ENCODE measurements at places on chromosomes 6 and 20.

- no peaks in the 10 kb centered on the region for H3K27me3 ChIP-seq
- H3K36me3 ChIP-seq = no peaks in the 10 kb centered on the region
- no peak for DNase-seq
- no peak overlapping the region for H3K27ac ChIP-seq
Observed at GRCh38 chr20:57179265-57179664, 87.2 kb downstream of the BMP7 start.

GRCh38 chr6:147544420-147544819, 35.9 kb downstream of the SAMD5 start:
- H3K27ac ChIP-seq = no peak overlapping the region
- no peaks in the 10 kb centered on the region for H3K36me3 ChIP-seq
- no peaks in the 10 kb centered on the region for H3K27me3 ChIP-seq
- DNase-seq = no peak
- no peaks in the 10 kb centered on the region for H3K4me1 ChIP-seq

DNA sequence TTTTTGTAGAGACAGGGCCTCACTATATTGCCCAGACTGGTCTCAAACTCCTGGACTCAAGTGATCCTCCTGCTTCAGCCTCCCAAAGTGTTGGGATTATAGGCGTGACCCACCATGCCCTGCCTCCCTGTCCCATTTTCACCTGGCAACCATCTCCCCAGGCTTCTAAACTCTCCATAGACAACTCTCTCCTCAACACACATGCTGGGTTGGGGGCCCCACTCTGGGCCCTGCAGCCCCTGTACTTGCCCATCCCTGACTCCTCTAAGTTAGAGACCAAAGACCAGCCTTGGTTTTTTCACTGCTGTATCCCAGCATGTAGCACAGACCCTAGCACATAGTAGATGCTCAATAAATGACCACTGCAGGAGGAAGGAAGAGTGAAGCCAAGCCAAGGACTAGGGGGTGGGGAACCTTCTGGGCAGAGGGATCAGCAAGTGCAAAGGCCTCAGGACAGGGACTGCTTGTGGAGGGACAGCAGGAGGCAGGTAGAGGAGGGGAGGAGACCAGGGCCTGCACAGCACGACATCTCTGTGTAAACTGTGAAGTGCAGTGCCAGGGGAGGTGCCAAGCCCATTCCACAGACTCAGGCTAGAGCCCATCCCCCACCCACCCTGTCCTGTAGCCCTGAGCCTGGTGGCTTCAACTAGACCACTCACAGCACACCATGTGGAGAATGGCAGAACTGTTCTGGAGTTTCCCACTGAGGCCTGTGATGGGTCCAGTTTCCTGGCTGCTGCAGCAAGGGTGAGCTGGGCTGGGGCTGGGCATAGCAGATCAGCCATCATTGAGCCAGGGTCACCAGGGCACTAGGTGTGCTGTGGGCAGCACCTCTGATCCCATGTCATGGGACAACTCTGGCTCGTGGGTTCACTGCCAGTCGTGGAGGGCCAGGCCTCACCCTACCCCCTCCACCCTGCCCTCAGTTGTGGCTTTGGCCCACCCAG, 3.4 kb upstream of the SRC start:
- no peaks in the 10 kb centered on the region for H3K27me3 ChIP-seq
- no peak overlapping the region for H3K27ac ChIP-seq
- H3K4me3 ChIP-seq = no peak overlapping the region
- DNase-seq = no peak
- H3K4me1 ChIP-seq = no peaks in the 10 kb centered on the region

DNA sequence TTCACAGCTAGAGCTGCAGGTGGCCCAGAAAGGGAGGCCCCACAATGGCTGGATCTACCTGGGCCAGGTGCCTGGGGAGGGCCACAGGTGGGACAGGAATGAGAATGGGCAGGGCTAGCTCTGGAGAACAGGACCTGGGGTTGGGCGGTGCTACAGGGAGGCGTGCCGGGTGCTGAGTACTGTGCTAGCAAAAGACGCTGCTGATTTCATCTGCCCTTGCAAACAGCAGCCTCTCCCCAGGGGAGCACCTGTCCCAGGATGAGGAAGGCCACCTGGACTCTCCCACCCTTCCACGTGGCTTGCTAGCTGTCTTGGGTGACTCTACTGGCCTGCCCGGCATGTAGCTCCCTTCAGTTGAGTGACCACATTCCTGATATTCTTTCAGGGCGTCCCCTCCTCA, 6.6 kb upstream of the YTHDF1 start:
- H3K36me3 ChIP-seq = no peaks in the 10 kb centered on the region
- no peak overlapping the region for H3K27ac ChIP-seq
- no peaks in the 10 kb centered on the region for H3K27me3 ChIP-seq
- no peaks in the 10 kb centered on the region for H3K4me1 ChIP-seq

DNA sequence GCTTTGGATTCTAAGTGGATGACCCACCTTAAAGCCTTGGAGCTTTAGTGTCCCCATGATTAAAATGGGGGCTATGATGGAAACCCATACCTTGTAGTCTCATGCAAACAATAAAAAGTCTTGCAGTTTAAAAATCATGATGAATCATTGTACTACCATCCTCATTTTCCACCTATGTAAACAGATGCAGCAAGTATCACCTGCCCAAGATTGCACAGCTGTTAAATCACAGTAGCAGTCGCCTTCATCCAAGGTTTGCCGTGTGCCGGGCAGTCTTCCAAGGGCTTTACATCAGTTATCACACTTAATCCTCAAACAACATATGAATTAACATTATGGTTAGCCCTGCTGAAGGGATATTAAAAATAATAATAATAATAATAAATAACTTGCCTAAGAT, 210.3 kb downstream of the FOXA2 start:
- no peak for DNase-seq
- H3K4me1 ChIP-seq = no peaks in the 10 kb centered on the region
- H3K4me3 ChIP-seq = no peak overlapping the region
- no peaks in the 10 kb centered on the region for H3K27me3 ChIP-seq
- no peak overlapping the region for H3K27ac ChIP-seq

DNA sequence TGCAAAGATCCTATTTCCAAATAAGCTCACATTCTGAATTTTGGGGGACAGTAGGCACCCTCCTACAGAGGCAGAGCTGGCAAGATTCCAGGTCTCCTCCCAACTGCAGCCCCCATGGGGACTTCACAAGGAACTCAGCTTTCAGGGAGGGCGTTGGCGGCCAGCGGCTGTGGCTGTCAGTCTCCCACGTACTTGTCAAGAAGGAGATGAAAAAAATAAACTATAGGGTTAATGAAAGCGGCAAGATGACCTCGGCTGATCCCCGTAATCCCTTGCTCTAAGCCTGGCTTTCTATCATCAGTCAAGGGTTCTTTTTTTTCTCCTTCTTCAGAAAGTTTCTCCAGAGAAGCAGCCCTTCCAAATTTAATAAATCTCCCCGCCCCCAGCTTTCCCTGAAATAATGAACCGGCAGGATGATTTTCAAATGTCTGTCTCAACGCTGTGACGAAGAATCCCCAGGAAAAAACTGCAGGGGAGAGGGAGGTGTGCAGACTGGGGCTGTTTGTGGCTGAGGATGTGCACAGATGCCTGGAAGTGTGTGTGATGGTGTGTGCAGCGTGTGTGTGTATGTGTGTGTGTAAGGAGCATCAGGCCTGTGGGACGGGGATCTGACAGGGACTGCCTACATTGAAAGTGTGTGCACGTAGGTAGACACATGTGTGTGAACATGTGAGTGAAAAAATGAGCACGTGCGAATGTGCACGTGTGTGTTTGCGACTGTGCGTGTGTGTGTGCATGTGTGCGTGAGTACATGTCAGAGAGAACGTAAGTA, 78.7 kb downstream of the SLC2A10 start:
- no peak overlapping the region for H3K4me3 ChIP-seq
- no peaks in the 10 kb centered on the region for H3K36me3 ChIP-seq
- H3K27me3 ChIP-seq = no peaks in the 10 kb centered on the region
- no peaks in the 10 kb centered on the region for H3K4me1 ChIP-seq
- DNase-seq = no peak

GRCh38 chr6:91852252-91852651, 1265.4 kb upstream of the MAP3K7 start:
- no peak overlapping the region for H3K4me3 ChIP-seq
- no peaks in the 10 kb centered on the region for H3K27me3 ChIP-seq
- no peak overlapping the region for H3K27ac ChIP-seq
- H3K4me1 ChIP-seq = no peaks in the 10 kb centered on the region

GRCh38 chr20:35991142-35991771, 22.9 kb downstream of the CNBD2 start:
- no peak overlapping the region for H3K4me3 ChIP-seq
- no peaks in the 10 kb centered on the region for H3K4me1 ChIP-seq
- no peaks in the 10 kb centered on the region for H3K36me3 ChIP-seq
- no peak for DNase-seq
- no peak overlapping the region for H3K27ac ChIP-seq

DNA sequence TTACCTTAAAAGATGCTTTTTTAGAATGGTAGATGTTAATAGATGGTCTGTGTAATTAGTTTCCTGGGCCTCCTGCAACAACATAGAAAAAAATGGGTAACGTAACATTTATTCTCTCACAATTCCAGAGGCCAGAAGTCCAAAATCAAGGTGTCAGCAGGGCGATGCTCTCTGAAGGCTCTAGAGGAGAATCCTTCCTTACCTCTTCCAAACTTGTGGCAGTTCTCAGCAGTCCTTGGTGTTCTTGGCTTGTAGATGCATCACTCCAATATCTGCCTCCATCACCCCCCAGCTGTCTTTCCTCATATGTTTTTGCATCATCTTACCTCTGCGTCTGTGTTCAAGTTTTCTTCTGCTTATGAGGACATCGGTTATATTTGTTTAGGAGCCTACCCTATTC, 107.9 kb downstream of the SCAF8 start:
- H3K4me1 ChIP-seq = no peaks in the 10 kb centered on the region
- H3K36me3 ChIP-seq = no peaks in the 10 kb centered on the region
- no peak overlapping the region for H3K27ac ChIP-seq
- no peak overlapping the region for H3K4me3 ChIP-seq
- no peak for DNase-seq
- H3K27me3 ChIP-seq = no peaks in the 10 kb centered on the region

GRCh38 chr20:53227523-53227922, 255.4 kb downstream of the TSHZ2 start:
- no peak overlapping the region for H3K4me3 ChIP-seq
- DNase-seq = no peak
- H3K27ac ChIP-seq = no peak overlapping the region

DNA sequence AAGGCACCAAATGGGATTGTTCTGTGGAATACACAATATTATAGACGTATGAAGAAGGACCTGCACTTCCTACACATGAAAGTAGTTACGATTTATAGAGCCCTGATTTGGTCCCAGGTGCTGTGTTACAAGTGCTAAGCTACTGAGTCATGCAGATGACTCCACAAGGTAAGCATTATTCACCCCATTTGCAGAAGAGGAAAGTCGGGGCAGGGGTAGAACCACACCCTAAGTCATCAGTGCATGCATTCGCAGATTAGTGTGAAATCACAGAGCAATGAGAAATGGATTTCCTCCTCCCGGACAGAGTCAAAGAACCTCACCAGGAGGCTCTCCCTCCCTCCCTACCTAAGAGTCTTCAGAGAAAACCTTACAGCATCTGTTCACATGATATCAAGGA, 279.5 kb downstream of the LRFN2 start:
- H3K4me1 ChIP-seq = no peaks in the 10 kb centered on the region
- no peak overlapping the region for H3K27ac ChIP-seq
- DNase-seq = no peak
- H3K36me3 ChIP-seq = no peaks in the 10 kb centered on the region
- no peaks in the 10 kb centered on the region for H3K27me3 ChIP-seq

GRCh38 chr6:10838794-10839333, 525 bp upstream of the MAK start:
- H3K27ac ChIP-seq = no peak overlapping the region
- DNase-seq = no peak
- H3K4me3 ChIP-seq = peak overlapping the region; percentile 45
- H3K36me3 ChIP-seq = no peaks in the 10 kb centered on the region
- no peaks in the 10 kb centered on the region for H3K27me3 ChIP-seq

GRCh38 chr6:149499066-149499465, 14.3 kb upstream of the ZC3H12D start:
- no peaks in the 10 kb centered on the region for H3K4me1 ChIP-seq
- no peaks in the 10 kb centered on the region for H3K36me3 ChIP-seq
- no peaks in the 10 kb centered on the region for H3K27me3 ChIP-seq
- DNase-seq = no peak
- no peak overlapping the region for H3K4me3 ChIP-seq

DNA sequence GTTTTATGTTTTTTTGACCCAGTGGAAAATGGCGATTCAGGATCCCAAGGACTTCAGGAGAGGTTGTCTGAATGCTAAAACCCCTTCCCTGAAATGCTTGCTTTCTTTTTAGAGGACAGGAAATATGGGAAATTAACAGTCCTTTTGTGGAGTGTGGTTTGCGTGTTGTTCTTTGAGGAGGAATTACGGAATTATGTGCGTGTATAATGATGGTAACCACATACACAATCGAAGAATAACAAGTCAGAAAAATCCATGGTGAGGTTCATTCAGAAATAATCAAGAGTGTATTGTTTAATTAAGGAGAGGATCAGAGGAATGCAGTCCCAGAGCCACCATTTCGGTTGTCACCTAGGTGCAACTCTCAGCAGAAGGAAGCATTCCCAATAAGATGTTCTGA, 73.2 kb downstream of the PHACTR3 start:
- no peak overlapping the region for H3K4me3 ChIP-seq
- H3K27ac ChIP-seq = no peak overlapping the region
- no peaks in the 10 kb centered on the region for H3K36me3 ChIP-seq
- no peaks in the 10 kb centered on the region for H3K4me1 ChIP-seq
- DNase-seq = no peak
- no peaks in the 10 kb centered on the region for H3K27me3 ChIP-seq

DNA sequence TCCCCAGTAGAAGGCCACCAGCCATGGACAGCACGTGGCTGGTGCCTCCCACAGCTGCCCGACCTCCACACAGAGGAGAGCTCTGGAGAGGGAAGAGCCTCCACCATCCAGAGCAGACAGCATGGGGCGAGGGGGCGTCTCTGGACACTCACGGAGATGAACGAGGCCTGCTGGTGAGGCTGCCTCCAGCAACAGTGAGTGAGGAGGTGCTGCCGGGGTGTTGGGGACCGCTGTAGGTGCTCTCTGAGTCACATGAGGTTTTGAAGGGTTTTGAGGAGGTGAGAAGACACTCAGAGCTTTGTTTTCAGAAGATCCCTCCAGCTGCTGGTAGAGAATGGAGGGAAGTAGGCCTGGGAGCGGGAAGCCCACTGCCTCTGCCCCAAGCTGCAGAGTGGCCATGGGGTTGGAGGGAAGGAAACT, 65.6 kb downstream of the THBS2 start:
- no peaks in the 10 kb centered on the region for H3K4me1 ChIP-seq
- no peaks in the 10 kb centered on the region for H3K27me3 ChIP-seq
- no peak overlapping the region for H3K4me3 ChIP-seq
- H3K27ac ChIP-seq = no peak overlapping the region
- H3K36me3 ChIP-seq = no peaks in the 10 kb centered on the region

DNA sequence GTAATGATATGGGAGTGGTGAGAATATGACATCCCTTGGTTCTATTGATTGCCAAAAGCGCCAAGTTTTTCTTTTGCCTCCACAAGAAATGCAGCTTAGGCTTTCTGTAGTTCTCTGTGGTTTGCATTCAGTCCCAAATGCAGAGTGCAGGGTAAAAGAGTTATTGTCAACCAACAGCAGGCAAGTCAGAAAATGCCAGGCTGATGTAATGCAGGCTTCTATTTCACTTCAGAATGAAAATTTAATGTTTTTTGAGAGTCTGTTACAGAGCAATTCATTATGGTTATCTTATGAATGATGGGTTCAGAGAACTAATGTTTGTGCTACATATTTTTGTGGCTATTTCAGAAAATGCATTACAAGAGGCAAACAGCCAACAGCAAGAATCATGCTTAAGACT, 293.5 kb downstream of the CENPW start:
- H3K4me1 ChIP-seq = no peaks in the 10 kb centered on the region
- H3K27ac ChIP-seq = peak overlapping the region; percentile 36
- no peak overlapping the region for H3K4me3 ChIP-seq
- H3K27me3 ChIP-seq = no peaks in the 10 kb centered on the region
- no peaks in the 10 kb centered on the region for H3K36me3 ChIP-seq
- no peak for DNase-seq

Measured in uterus (tissue), 4 donors.